Fibroblast of mammary gland (primary cell): ENCODE measurements at places on chromosomes 4 and X.
A peak's percentile ranks its signal among the peaks of the same experiment; 100 is the strongest.

- DNase-seq: peak; percentile 53
These were observed 118.7 kb upstream of the ANXA3 start for GRCh38 chr4:78432896-78433295.

- DNase-seq: peak; percentile 53
These were observed 12.2 kb downstream of the NOCT start for GRCh38 chr4:139027776-139028175.

- peak; percentile 15 for DNase-seq
These were observed 71.3 kb upstream of the MED14 start for GRCh38 chrX:40806513-40807220.

DNA sequence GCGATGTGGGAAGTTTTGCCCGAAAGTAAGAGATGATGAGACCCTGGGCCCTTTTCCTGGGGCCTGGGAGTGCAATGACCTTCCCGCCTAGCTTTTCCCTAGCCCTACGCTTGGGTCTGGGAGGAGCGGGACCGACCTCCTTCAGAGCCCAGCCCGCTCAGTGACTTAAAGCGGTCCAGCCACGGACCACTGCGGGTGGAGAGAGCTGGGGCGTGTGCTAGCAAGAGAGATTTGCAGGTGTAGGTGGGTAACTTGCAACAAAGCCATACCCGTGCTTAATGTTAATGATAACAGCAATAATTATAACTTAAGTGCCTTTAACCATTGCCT is 503 bp upstream of the PDE5A start:
- no peak for DNase-seq

- no peak for DNase-seq
These were observed 1142.2 kb downstream of the ADGRL3 start for GRCh38 chr4:62342346-62342745.

DNA sequence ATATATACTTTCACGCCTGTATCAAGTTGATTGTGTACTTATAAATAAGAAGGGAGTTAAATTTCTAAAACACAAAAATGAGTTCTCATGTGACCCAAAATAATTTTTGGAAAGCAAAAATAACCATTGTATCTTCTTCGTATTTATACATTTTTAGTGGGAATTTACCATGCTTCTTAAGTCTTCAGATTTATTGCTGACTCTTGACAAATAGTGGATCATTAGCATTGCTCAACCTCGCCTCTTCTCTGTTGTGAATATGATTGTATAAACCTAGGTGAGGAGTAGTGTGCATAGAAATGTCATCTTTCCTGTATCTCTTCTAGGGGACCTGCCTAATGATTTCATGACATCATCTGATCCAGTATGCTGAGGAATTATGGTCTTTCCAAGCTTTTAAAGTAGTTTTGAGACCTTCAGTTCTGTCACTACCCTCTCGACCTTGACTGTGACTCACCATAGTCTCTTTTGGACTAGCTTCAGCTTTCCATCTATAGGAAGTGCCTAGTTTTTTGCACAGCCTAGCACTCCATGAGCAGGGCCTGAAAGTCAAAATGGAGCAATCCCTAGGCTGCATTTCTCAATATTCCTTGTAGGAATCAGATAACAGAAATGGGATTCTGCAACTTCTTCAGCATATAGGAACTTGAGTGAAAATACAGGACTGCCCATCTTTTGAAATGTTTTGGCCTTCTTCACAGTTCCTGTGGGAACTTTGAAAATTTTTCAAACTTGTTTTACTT is 157.6 kb downstream of the ARX start:
- peak; percentile 55 for DNase-seq

DNA sequence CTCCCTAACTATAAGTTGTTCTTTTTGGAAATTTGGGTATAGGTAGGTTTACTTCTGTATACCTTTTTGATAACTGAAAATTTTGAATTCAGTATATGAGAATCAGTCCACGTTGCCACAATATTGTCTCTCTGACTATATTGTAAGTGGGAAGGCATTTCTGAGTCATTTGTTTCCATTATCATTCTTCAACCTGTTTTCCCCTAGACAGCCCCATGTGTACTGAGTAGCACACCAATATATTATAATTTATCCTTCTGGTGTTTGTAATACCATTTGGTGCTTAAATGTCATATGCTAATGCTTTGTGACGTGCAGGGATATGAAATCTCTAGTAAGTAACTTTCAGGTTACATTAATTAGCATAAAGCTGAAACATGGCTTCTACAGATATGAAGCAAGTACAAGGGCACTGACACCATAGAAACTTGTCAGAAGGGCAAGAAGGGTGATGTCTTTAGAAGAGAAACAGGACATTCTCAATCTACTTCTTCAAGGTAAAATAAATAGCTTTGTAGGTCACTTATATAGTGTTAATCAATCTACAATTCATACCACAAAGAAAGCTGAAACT is 27.7 kb downstream of the PAK3 start:
- DNase-seq: no peak
